ENCODE measurements at places on chromosomes 13 and 19.

GRCh38 chr13:103883164-103883563, 816.9 kb upstream of the SLC10A2 start:
- DNase-seq, result no peak

GRCh38 chr13:113547238-113547971, 37.1 kb upstream of the TFDP1 start:
- peak; percentile 20 for DNase-seq

DNA sequence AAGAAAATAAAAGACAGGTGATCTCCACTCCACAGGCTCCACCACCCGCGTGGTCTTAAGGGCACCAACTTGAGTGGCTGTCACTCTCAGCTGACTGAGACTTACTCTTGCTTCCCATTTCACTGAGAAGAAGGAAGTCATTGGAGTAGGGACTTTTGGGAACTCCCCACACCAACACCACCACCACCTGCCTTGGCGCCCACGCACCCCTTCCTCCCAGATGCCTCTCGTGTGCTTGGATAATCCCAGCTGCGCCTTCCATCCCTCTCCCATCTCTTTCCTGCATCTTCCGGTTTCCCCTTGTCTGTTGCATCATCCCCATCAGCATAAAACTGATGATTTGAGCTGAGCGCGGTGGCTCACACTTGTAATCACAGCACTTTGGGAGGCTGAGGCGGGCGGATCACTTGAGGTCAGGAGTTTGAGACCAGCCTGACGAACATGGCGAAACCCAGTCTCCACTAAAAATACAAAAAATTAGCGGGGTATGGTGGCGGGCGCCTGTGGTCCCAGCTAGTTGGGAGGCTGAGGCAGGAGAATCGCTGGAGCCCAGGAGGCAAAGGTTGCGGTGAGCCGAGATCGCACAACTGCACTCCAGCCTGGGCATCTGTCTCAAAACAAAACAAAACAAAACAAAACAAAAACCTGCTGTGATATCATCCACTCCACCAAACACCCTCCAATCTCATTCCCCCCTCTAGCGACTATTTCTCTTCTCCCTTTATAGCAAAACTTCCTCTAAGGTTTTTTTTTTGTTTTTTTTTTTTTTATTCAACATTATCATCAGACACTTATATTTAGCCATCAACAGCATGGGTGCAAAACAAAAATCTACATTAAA, 25.5 kb downstream of the AP2S1 start:
- DNase-seq, result no peak

DNA sequence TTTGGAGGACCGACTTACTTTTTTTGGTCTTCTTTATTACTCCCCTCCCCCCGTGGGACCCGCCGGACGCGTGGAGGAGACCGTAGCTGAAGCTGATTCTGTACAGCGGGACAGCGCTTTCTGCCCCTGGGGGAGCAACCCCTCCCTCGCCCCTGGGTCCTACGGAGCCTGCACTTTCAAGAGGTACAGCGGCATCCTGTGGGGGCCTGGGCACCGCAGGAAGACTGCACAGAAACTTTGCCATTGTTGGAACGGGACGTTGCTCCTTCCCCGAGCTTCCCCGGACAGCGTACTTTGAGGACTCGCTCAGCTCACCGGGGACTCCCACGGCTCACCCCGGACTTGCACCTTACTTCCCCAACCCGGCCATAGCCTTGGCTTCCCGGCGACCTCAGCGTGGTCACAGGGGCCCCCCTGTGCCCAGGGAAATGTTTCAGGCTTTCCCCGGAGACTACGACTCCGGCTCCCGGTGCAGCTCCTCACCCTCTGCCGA, 409 bp downstream of the FOSB start:
- DNase-seq, result no peak

DNA sequence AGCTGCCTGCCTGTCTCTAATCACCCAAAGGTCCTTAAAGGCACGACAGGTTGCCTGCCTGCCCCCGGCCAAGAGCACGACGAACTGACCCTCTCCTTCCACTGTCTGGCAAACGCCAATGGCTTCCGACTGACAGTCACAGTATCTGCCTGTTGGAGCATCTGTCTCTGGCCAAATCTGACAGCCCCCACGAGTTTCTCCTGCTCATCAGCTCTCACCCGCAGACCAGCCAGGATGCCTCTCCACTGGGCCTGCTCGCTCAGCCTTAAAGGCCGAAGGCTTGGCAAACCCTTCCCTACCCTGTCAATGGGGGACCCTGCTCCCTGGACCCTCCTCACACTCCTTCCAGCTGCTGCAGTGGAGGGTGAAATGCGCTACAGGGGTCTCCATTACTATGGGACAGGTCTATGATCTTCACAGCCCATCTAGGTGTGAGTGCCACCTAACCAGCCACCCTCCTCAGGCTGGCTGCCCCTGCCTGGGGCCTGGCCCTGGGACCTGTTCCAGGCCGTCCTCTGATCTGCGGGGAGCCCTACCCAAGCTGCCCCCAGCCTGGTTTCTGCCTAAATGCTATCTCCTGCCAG, 932 bp downstream of the FAM83E start:
- DNase-seq, result no peak

DNA sequence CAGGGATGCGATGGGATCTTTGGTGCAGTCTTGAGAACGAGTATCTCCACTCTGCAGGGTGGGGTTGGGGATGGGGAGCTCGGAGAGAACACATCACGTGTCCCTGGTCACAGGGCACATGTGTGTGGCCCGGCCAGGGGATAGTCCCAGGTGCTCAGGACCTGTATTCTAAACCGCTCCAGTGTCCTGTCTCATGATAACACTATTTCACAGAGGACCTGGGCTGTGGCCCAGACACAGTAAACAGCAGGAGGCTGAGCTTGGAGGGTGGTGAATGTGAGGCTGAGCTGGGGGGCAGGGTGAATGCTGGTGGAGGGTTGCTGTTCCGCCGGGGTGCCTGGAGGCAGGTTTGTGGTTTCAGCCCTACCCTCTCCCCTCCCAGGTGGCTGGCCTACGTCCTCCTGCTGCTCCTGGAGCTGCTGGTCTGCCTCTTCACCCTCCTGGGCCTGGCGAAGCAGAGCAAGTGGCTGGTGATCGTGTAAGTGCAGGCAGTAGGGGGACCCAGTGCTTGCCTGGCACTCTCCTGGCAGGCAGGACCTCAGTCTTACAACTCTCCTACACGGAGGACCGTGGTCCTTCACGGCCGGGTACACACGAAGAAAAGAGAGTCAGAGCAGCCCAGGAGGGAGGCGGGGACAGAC, 11.1 kb downstream of the TTYH1 start:
- DNase-seq, result no peak

GRCh38 chr19:16232127-16232526, 34.4 kb downstream of the AP1M1 start:
- no peak for DNase-seq

GRCh38 chr13:27005556-27005955, 166.1 kb downstream of the USP12 start:
- DNase-seq, result no peak

GRCh38 chr13:79547211-79548195, 66.5 kb downstream of the NDFIP2 start:
- no peak for DNase-seq

DNA sequence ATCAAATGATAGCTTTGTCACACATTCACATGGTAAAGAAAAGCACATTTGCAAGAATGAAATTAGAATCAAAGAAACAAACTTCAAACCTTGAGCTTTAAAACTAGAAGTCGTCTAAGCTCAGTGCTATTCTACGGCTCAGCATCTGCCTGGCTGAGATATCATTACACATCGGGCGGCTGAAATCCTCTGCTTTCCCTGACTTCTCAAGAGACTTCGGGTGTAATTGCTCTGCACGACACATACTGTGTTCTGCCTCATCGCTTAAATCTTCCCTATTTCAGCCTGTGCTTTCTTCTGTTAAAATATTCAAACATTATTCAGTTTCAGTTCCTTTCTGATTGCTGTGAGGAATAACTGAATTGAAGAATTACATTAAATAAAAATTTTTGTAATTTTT, 265.3 kb downstream of the NALCN start:
- DNase-seq, result no peak

GRCh38 chr13:19864024-19864745, 736 bp upstream of the ZMYM5 start:
- no peak for DNase-seq

- no peak for DNase-seq
These were observed 486 bp upstream of the ZNF805 start for GRCh38 chr19:57239982-57240310.

- no peak for DNase-seq
These were observed 7.4 kb downstream of the BRD4 start for GRCh38 chr19:15324791-15325519.

DNA sequence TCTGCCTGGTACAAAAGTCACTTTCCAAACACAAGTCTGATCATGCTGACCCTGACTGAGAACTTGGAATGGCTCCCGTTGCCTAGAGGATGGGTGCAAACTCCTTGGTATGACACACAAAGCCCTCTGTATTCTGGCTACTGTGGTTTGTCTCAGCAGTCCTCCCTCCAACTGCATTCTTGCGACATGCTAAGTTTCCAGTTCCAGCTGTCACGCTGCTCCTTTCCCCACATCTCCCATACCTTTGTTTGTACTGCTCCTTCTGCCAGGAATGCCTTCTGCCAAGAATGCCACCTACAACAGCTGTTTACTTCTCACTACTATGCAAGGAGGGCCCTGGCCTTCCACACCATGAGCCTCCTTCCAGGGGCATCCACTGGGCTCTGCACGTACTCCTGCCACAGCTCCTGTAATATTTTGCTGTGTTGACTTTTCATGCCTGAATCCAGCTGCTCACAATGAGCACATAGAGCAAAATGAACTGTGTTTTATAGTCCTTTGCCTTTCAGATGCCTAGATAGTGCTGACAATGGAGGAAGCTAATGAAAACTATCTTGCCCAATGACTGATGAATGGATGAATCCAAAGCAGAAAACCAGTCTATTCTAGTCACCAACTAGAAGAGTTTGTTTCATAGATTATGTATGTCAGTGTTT, 543.7 kb downstream of the EFNB2 start:
- no peak for DNase-seq

- no peak for DNase-seq
These were observed 495 bp downstream of the KCNA7 start for GRCh38 chr19:49071860-49072547.

- no peak for DNase-seq
These were observed 186.2 kb downstream of the EFNB2 start for GRCh38 chr13:106349080-106349931.

DNA sequence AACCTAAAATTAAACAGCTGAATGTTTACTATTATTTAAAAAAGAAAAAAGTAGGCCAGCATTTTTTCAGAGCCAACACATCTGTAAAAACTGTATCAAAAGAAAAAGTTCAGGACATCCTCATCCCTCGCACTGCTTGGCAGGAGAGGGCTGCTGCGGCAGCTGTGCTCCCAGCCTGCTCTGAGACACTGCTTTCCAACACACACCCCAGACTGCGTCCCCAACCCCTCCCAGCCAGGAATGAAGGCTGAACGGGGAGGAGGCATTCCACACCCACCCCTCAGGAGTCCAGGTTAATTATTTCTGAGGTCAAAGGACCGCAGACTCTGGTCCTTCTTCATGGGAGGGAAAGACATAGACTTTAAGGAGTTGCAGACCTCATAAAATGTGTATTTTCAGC, 43.1 kb downstream of the COL4A1 start:
- DNase-seq, result no peak

GRCh38 chr13:54845351-54845965, 1816.8 kb downstream of the OLFM4 start:
- DNase-seq, result no peak

DNA sequence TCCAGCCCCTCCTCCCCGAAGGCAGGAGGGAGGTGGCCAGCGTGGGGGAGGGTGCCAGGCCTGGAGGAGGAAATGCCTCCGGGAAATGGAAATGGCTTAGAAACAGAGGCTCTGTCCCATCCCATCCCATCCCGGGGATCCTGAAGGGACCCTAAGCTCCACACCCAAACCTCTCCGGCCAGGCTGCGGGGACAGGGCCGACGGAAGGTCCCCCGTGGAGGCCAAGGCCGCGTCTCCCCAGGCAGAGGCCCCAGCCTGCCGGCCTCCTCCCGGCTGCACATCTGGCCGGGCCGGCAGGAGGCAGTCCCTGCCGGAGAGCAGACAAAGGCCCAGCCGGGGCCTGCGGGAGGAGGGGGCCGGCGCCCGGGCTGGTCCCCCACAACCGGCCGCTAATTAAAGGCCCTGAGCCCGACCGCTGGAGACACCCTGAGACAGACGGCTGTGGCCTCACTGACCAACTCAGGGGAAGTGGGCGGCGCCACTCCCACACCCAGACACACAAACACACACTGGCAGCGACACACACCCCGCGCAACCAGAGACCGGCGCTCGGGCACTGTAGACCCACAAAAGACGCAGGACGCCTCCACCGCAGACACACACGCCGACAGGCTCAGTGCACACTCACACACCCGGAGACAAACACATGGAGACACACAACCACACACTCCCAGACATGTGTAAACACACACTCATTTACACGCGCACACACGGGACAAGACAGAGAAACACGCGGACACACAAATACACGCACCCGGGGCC, 1.1 kb downstream of the ADAMTS10 start:
- no peak for DNase-seq

DNA sequence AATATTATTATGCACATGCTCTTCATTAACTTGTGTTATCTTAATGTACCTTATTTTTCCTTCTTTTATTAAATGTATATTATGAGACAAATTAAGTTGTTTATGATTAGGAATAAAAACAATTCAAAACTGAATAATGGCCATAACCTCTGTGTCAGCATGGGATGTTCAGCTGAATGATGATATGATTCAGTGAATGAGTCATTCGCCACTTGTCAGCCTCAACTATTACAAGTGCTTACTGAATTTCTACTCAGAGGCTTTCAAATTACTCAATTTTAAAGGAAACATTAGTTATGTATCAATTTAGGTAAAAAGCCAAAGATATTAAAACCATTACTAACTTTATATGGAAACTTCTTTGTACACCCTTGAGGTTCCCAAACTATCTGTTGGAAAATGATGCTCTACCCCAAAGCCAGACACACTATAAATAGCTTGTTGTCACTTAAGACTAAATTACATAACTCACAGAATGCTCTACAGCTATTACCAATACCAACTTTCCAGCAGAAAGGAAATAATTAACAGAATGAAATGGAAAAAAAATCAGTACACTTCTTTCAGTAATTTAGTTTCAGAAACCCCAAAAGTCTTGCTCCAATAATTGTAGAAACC, 14.4 kb downstream of the LIG4 start:
- no peak for DNase-seq

- DNase-seq, result no peak
These were observed 825.8 kb downstream of the GPC5 start for GRCh38 chr13:92224052-92224821.

GRCh38 chr13:85816413-85816812, 17.2 kb upstream of the SLITRK6 start:
- DNase-seq, result no peak
